ENCODE measurements at places on chromosomes 12 and 14.

DNA sequence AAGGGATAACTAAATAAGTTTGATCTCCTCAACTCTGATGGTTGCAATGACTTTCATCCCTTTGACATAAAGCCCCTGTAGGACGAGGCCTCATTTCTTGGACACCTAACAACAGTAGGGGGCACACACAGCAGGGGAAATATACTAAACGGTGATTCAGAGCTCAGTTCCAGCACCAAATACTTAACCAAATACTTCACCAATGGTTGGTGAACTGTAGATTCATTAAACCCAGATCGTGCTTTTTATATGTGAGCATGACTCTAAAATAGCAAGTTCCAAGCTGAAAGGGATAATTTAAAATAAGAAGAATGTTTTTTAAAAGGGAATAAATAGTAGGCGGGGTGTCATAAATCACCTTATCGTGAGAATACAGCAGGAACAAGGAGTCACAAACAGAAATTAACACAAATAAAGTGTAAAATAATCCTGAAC, 53.2 kb downstream of the ATG2B start:
- no peak for DNase-seq

GRCh38 chr12:94551810-94552209, 92.1 kb upstream of the CEP83 start:
- DNase-seq, result no peak

DNA sequence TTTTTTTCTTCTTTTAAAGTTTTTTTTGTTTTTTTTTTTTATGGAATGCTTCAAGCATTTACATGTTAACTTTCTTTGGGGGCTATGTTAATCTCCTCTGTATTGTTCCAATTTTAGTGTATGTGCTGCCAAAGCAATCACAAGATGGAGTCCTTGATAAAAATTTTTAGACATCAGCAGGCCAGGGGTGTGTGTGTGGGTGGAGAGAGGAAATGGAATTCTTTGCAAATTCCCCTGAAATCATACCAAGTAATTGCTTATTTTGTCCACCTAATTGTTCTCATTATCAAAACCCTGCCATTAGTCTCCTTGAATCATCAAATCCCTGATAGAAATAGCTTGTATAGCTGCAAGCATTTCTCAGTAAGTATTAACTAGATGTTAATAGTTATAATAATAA, 21.7 kb downstream of the RNF212B start:
- no peak for DNase-seq

GRCh38 chr12:110582276-110583136, 612 bp downstream of the PPTC7 start:
- no peak for DNase-seq

GRCh38 chr12:27709932-27710591, 570 bp upstream of the MRPS35 start:
- DNase-seq, result peak; percentile 29

DNA sequence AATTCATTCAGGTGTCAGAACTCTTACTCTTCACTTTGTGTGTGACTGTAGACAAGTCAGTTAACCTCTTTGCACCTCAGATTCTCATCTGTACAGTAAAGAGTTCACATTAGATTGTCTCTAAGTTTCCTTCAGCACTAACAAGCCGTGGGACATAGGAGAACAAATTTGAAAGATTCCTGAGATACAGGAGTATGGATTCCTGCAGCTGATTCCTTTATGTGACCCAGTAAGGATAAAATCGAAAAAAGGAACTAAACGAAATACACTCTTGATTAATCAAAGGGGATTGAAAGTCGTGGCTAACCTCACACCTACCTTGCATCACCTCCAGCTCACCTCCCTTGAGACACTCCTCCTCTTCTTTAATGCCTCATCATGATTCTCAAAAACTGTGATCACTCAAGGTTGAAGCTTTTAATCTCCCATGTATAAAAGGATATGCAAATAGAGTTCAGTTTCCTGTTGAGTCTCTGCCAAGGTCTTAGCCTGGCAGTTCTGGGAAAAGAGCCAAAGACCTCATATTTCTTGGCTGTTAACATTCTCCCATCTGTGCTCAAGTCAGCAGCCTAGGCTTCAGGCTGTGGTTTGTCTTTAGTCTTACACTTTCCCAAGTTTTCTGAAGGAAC, 156.6 kb downstream of the DAD1 start:
- peak; percentile 88 for DNase-seq

- no peak for DNase-seq
These were observed 134.6 kb downstream of the RBM19 start for GRCh38 chr12:113831476-113831875.

DNA sequence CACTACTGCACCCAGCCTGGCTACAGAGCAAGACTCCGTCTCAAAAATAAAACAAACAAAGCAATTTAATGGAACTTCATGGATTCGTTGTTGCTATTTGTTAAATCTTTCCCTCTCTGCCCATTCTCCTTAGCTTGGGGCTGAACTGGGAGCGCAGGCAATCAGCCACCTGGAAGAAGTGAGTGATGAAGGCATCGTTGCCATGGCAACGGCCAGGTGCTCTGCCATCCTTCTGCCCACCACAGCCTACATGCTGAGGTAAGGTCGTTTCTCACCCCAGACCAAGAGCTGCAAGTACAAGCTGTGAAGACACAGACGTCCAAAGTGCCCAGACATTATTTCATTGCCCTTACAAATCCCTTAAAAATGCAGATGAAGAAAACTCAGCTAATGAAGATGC, 19.1 kb downstream of the AMDHD1 start:
- no peak for DNase-seq

DNA sequence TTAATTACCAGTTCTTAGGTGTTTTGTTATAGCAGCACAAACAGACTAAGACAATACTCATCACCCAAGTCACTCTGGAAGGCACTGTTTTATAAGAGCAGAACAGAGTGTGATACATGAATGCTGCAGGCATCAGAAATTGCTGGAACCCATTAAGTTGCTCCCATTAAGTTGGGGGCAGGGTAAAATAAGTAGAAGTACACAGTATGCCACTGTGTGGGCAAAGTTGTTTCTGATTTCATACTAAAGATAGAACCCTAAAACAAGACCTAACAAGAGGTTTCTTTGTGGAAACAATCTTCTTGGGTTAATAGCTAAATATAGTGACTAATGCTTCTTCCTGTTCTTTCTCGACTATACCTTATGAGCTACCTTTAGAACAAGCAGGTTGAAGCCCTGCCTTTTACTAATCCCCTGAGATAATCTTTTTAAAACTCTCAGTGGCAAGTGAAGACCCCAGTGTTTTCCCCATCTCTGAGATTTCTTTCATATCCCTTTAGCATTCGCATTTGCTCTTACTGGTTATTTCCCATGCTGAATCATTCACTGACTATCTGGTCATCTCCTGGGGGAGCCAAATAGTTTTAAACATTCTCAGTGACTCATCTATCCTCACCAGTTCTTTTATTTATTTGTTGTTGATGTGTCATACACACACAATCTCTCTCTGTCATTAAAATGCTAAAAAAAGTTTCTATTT, 52.3 kb downstream of the SOCS2 start:
- DNase-seq, result peak; percentile 96

- no peak for DNase-seq
These were observed 28.8 kb downstream of the RPS6KA5 start for GRCh38 chr14:91031666-91032065.

DNA sequence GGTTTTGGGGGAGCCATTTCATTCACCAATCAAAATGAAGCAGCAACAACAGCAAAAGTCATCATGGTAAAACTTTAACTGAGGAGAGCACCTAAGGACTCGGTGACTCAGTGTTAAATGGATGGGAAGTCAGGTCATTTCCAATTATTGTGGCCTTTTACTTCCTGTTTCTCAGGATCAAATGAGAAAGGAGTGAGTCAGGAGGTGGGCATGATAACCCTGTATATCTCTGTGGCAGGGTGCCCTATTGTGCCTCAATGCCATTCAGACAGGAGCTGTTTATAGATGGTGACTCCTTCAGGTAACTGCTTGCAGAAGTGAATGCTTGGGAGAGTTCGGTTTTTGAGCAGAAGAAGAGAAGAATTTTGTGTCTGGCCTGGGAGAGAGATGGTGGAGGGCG, 135.5 kb upstream of the CPM start:
- no peak for DNase-seq

- DNase-seq, result no peak
These were observed 4.4 kb upstream of the PLXNC1 start for GRCh38 chr12:94143951-94144350.

DNA sequence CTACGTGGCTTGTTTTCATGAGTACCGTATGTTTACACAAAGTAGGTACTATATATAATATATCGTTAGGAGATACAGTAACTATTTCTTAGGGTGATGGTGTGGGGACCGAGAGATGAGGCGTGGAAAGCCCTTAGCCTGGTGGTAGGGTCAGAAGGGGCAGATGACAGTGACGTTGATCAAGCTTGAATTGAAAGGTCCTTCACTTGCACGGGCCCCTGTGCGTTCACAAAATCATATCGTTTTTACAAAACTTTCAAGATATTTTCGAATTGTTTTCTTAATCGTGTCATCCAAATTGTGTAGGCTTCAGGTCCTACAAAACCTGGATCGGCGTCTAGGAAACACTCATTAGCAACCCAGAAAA, 881 bp upstream of the SOS2 start:
- DNase-seq, result no peak

All from fibroblast of skin of left quadriceps (primary cell).